ENCODE measurements at places on chromosomes 12 and 14.

GRCh38 chr12:1913377-1914113 is 4.9 kb downstream of the CACNA2D4 start:
- no peak for DNase-seq

- peak; percentile 33 for DNase-seq
These were observed 1.2 kb downstream of the ZNF410 start for GRCh38 chr14:73887694-73888459.

DNA sequence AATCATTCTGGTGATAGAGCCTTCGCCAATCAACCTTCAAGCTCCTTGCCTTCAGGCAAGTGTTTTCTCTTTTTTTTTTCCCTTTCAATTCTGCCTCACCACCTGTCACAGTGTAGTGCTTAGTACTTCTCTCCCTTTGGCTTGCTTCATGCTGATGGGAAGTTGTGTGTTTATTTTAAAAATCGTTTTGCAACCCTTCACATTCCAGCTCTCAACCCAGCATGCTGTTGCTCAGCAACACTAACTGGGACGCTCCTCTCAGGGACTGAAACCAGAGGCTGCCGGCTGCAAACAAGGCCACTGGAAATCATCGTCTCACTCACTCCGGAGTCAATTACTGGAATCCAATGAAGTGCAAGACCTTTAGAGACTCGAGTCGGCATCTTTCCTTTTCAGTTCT is 342.7 kb downstream of the PRKD1 start:
- no peak for DNase-seq

DNA sequence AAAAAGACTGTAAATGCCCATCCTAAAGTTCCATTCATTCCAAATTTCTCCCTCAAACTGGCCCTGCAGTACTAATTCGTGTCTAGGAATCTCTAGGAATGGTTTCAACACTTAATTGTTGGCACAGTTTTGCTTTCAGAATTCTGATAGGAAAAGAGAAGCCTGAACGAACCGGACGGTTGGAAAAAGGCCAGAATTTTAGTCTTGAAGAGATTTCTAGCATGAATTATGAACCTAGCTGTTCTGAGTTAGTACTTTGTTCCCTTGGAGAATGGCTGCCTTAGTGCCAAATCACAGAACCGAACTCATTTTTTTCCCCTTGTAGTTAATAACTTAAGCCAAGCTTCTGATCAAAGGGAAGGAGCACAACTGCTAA is 262.6 kb downstream of the ADAMTS20 start:
- DNase-seq, result no peak

GRCh38 chr14:99744873-99745224 is 48.4 kb upstream of the EML1 start:
- no peak for DNase-seq

GRCh38 chr12:54294152-54294952 is 6.5 kb downstream of the NFE2 start:
- peak; percentile 91 for DNase-seq

DNA sequence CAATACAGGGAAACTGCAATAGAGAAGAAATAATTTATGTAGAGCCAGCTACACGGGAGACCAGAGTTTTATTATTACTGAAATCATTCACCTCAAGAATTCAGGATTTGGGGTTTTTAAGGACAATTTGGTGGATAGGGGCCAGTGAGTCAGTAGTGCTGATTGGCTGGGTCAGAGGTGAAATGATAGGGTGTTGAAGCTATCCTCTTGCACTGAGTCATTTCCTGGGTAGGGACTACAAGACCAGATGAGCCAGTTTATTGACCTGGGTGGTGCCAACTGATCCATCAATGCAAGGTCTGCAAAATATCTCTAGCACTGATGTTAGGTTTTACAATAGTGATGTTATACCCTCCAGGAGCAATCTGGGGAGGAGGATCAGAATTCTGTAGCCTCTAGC is 486.3 kb downstream of the LRIG3 start:
- DNase-seq, result no peak

GRCh38 chr14:20512177-20512905 is 7.0 kb downstream of the RNASE10 start:
- no peak for DNase-seq

- DNase-seq, result no peak
These were observed 60.4 kb downstream of the PRMT8 start for GRCh38 chr12:3551386-3551785.

DNA sequence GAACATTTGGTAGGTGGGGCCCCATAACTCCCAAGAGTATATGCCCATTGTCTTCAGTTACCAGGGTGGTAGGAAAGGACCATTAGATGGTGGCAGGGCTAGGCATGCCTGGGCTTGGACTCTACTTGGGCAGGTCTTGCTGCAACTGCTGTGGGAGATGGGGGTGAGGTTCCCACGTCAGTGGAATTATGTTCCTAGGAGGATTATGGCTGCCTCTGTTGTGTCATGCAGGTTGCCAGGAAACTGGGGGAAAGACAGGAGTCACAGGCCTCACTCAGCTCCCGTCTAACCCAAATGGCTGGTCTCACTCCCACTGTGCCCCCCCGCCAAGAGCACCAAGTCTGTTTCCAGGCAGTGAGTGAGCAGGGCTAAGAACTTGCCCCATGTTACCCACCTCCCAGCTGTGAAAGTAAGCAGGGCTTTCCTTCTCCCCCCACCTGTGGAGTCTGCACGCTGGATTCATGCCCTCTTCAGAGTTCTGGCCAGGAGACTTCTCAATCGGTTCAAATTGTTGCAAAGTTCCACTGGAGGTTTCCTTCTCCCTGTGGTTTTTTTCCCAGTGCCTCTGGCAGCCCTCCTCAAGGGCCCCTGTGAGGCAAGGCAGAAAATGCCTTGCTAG is 337.5 kb downstream of the CCDC91 start:
- no peak for DNase-seq

DNA sequence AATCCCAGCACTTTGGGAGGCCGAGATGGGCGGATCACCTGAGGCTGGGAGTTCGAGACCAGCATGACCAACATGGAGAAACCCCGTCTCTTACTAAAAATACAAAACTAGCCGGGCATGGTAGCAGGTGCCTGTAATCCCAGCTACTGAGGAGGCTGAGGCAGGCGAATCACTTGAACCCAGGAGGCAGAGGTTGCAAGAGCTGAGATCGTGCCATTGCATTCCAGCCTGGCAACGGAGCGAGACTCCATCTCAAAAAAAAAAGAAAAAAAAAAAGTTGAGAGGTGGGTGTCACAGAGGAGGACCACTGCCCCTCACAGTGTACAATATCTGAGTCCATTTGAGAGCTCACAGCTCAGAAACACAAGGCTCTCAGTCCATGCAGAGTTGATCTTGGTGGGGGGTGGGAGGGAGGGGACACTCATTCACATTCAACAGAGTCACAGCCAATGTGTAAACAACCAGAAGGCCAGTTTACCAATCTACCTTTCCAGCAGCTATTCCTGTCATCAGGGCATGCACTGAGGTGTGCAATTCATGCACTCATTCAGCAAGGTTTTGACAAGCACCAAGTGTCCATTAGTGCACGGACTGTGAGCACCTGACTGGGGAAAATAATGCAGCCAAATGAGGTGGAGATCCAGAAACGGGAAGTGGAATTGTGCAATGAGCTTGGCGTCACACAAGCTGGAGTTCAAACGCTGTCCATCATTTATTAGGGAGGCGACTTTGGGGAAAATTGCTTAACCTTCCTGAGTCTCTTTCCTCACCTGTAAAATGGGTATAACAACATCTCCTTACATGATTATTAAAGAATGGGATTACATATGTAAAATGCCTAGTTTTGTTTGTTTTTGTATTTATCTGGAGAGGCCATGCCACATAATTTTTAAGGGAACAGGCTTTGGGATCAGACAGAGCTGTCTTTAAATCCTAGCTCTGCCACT is 4.4 kb upstream of the EIF5 start:
- no peak for DNase-seq

- no peak for DNase-seq
These were observed 25.4 kb downstream of the PLXNC1 start for GRCh38 chr12:94173660-94174265.

- no peak for DNase-seq
These were observed 645.0 kb upstream of the NOVA1 start for GRCh38 chr14:27242874-27243273.

DNA sequence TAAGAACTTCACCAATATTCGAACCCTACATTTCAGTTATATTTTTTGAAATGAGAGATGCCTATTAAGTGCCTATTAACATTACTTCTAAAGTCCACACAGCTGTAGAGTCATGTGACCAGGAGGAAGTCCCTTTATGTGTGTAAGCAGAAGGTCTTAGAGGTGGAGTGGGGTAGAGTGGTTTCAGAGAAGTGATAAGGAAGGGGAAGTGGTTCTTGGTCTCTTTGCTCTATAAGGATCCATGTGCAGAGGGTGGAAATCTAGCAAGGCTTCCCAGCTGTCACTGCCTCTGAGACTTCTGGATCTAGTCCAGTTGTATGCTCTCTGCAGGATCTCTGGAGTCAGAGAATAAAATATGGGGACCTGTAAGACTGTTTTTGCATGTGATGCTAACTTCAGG is 673.9 kb downstream of the FLRT2 start:
- peak; percentile 0 for DNase-seq

DNA sequence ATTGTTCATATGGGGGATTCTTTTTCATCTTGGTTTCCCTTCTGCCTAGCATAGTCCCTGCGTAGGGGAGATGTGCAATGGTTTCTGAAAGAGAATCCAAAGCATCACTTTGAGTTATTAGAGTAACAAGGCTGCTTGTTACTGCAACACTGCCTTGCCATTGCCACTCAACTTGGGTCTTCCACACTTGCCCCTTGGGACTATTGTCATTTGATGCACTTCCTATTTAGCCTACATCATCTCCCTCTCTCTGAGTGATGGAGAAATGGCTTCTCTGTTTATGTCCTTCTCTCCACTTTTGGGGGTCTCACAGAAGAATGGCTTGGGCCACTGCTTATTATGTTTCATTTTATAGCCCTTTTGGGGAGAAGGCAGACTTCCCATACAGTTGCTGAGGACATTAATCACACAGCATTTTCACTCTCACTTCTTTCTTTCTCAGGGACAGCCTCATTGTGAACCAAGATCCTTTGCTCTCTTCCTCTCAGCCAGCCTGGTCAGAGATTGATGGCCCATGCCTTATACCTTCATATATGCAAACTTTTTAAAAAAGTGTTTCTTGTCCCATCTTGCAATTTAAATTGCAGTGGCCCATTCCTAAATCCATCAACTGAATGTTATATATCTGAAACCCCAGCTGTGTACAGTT is 50.8 kb upstream of the POC1B start:
- DNase-seq, result no peak

GRCh38 chr12:69523433-69524330 is 53.5 kb downstream of the FRS2 start:
- no peak for DNase-seq

GRCh38 chr14:74929242-74929641 is 6.2 kb upstream of the RPS6KL1 start:
- no peak for DNase-seq

GRCh38 chr14:77830692-77831091 is 30.8 kb downstream of the ADCK1 start:
- DNase-seq, result no peak

DNA sequence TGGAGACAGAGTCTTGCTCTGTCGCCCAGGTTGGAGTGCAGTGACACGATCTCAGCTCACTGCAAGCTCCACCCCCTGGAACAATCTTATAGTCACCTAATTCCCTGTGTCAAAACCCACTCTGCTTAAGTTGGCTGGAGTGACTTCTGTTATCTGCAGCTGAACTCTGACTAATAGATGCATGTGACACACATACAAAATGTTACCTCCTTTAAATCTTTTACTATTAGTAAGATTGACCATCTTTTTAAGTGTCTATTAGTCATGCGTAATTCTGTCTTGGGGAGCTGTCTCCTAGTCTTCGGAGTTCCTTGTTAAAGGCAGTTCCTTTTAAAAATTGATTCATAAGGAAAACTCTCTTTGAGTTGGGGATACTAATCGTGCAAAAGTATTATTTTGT is 7.4 kb downstream of the IFI27L1 start:
- DNase-seq, result no peak

DNA sequence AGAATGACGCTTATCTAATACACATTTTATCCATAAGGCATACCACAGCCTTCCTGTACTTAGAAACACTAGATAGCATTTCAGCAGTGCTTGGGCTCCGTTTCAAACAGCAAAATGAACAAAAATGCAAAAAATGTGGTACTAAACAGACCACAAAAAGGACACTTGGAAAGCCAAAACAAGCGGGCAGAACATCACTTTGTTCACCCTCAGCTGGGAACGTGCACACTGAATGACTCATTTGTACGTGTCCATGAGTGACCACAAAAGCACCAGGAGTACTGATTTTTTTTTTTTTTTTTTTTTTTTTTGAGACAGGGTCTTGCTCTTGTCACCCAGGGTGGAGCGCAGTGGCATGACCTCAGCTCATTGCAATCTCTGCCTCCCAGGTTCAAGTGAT is 8.9 kb upstream of the FOXN3 start:
- DNase-seq, result peak; percentile 9

DNA sequence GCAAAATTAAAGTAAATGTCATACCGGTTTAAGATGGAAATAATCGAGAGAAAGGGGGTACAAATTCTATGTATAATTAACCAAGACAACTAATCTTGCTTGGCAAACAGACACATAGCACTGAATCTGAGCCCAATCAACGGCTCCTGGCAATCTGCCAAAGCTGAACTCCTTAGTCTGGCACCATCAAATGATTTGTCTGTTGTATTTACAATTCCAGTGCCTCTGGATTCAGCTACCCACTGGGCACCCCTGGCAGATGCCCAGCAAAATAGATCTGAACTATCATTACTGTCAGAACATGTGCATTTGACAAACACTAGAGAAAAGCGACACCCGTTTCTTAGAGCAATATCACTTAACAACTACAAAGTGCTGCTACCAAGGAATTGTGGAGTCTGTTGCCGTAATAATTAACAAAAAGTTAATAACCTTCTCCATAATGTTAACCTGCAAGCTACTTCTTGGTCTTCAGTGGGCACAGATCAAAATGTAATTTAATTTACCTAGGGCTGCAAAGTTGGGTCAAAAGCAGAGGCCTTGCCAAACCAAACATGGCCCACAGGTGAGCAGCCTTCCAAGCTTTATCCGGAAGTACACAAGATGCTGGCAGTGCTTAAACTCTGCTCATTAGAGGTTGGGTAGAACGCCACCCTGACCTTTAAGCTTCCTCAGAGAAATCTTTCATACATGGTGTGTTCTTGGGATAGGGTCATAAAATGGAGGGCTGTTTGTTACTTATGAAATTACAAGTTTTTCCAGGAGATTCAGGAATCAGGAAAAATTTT is 7.6 kb downstream of the EGLN3 start:
- DNase-seq, result peak; percentile 40

DNA sequence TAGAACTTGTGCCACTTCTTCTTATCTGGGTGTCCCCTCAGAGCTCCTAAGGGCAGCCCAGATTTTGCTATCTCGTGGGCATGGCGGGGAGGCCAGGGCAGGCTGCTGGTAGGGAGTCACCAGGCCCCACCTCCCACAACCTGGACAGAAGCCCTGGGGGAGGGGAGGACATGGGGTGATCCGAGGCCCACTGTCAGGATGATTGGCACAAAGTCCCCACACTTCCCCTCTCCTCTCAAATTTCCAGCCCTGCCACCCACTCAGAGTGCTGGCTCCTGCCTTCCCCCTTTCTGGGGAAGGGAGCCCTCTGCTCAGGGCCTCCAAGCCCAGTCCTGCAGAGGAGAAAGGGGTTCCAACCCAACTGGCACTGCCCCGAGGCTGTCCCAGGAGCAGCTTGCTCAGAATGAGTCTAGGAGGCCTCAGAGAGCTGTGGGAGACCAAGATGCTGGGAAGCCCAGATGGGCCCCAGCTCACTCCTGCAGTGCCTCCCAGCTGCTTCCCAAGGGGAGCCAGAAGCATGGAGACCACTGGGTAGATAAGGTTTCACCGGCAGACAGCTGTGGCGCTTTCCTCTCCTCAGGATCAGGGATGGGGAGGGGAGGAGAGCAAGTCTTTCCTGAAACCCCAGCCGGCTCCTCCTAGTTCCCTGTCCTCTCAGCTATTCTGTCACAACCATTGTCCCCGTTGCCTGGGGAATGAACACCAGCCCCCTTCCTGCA is 82.8 kb downstream of the B4GALNT3 start:
- DNase-seq, result no peak

- no peak for DNase-seq
These were observed 1.4 kb upstream of the ARHGDIB start for GRCh38 chr12:14962797-14963196.
